ENCODE measurements at places on chromosomes 4 and X. TPM values are rescaled to one million over a fixed set of nuclear protein-coding genes. Genes with fewer than 3 reads are reported as not detected.

GRCh38 chrX:5730556-5730955, 498.1 kb downstream of the NLGN4X start:
- DNase-seq, result no peak

- peak; percentile 95 for DNase-seq
Measured at GRCh38 chr4:17142232-17142711, 243.8 kb upstream of the LDB2 start.

DNA sequence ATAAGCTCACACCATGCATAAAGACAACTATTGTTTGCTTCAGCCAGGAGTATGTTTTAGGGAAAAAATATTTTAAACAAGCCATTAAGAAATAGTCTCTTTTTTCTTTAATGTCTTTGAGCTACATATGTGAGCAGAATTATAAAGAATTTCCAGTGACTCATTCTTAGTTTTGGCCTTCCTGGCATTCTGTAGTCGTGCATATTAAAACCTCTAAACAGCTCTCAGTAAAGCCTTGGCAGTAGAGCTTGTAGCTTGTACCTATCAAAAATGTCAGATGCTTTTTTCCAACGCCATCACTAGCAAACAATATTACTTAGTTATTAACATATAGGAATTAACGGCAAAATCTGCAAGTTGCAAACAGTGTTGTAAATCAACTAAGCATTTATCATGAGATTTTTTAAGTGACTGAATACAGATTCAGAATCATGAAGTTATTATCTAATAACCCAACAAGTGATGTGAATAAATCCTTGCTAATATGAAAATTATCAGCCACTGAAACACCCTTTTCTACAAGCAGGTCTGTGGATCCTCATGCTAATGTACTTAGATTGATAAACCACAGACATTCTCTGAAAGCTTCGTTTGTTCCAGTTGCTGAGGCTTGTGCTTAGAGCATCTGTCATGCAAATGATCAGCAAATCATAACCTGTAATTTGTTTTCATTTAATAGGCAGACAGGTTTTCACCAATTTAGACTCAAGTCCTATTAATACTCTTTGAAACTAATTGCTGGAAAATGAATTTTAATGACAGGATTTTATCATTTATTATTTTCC, 412.0 kb upstream of the ATOH1 start:
- DNase-seq, result no peak

- no peak for DNase-seq
Measured at GRCh38 chr4:41189076-41189475, 25.3 kb downstream of the APBB2 start.

- DNase-seq, result no peak
Measured at GRCh38 chr4:154132406-154132805, 343.5 kb upstream of the SFRP2 start.

DNA sequence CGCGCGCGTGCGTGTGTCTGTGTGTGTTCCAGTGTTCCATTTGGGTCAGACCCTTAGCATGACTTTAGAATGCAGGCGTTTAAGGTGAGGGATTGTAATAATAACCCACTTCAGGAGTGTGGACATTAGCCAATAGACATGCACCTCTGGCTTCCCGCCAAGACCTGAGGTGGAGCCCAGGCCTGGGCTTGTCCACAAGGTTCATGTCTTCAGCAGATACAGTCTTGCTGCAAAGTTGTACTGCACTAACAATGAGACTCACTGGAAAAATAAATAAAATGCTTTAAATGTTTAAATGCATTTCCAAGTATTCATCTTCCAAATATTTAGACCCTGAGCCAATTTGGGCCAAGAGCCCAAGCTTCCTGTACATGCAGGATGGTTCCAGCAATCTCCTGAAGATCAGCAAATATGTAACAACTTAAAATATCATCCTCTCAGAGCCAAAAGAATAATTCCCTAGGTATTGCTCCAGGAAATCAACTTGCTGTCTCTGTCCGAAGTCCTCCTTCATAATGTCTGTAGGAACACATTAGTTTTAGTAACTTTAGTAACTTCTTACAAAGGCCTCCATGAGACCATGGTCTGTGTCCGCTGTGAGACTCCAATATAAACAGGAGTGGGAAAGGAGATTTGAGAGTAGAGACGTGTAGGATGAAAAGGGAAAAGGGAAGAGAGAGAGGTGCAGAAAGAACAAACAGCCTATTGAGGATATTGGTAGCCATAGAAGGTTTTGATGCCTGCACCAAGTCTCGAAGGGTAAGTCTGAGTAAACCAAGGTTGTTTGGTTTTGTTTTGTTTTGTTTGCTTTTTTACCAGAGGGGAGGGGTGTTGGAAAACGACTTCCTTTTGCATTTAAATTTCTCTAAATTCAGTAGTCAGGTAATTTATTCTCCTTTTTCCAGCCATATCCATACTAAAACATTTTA, 98.5 kb upstream of the KLF3 start:
- peak; percentile 11 for DNase-seq

DNA sequence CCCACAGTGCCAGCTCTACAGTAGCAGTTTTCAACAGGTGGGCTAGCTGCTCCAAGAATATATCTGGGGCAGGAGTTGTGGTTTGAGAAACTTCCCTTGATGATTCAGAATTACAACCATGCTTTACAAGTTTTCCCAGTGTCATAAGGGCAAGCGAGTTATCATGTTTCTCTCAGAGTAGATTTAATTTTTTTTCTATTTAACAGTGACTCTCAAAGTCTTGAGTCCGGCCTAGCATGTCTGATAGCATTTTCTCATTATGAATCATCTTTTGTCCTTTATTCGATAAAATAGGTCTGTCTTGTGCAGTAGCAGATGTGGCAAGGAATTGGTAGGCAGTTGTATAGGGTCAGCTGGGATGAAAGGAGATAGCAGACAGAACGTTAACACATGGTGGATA, 62.2 kb upstream of the SPANXD start:
- DNase-seq, result peak; percentile 5

GRCh38 chr4:163164591-163164990, 2.1 kb downstream of the NAF1 start:
- DNase-seq, result no peak

DNA sequence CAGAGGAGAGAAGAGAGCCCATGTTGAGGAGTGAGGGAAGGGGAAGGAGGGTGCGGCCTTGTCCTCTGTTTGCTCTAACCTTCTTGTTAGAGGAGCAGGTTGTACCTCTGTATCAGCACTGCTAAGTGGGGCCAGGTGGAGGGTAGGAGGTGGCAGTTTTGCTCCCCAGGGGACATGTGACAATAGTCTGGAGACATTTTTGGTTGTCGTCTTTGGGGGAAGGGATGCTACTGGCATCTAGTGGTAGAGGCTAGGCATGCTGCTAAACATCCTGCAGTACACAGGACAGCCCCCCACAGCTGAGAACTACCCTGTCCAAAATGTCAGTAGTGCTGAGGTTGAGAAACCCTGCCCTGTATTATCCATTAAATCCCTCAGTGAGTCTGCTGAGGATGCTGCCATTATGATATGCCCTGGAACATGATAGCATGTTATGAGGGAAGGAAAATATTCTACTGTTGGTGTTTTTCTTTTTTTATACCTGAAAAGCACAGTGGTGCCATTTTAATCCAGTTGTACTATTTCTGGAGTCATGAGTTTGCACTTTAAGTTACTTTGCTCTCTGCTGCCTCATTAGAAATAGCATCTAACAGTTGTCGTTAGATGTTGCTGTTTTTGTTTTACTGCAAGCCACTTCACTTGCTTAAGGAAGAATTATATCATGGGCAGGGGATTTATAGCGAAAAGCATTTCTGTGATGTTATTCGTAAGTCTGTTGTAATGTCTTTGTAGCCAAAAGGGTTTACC, 90.6 kb downstream of the LRP2BP start:
- peak; percentile 42 for DNase-seq

DNA sequence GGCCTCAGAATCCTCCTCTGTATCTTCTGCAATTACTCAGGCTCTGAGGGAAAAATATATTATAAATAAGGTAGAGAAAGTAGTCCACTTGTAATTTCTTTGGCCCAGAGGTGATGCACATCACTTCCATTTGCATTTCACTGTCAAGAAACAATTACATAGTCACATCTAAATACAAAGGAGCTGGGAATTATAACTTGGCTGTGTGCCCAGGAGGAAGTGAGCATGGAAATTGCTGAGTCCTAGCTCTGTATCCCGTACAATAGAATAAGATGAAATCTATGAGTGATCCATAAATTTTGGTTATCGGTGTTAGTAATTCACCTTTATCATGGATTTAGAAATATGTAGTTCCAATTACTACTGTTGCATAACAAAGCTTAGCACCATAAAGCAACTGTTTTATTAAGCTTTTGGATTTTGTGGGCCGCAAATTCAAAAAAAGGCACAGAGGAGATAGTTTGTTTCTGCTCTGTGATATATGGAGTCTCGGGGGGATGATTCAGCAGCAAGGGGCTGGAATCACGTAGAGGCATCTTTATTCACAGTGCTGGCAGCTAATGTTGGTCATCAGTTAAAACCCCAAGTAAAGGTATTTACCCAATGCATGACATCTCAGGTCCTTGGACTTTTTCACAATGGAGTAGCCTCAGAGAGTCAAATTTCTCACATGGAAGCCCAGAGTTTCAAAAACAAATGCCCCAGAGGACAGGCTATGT, 241.4 kb upstream of the GALNT7 start:
- no peak for DNase-seq

DNA sequence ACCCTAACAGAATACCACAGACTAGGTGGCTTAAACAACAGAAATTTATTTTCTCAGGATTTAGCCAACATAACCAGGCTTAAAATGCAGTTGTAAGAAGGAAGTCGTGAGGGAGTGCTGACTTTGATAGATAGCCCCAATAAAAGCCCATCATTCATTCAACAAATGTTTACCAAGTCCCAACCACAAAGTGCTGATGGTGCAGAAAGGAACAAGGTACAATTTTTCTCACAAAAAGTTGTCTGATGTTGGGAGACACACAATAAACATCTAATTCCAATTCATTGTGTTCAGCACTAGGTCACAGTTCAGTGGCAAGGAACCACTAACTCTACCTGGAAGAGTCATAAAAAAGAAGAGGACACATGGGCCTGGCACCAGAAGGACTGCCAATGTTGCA, 42.2 kb downstream of the AKAP4 start:
- no peak for DNase-seq

DNA sequence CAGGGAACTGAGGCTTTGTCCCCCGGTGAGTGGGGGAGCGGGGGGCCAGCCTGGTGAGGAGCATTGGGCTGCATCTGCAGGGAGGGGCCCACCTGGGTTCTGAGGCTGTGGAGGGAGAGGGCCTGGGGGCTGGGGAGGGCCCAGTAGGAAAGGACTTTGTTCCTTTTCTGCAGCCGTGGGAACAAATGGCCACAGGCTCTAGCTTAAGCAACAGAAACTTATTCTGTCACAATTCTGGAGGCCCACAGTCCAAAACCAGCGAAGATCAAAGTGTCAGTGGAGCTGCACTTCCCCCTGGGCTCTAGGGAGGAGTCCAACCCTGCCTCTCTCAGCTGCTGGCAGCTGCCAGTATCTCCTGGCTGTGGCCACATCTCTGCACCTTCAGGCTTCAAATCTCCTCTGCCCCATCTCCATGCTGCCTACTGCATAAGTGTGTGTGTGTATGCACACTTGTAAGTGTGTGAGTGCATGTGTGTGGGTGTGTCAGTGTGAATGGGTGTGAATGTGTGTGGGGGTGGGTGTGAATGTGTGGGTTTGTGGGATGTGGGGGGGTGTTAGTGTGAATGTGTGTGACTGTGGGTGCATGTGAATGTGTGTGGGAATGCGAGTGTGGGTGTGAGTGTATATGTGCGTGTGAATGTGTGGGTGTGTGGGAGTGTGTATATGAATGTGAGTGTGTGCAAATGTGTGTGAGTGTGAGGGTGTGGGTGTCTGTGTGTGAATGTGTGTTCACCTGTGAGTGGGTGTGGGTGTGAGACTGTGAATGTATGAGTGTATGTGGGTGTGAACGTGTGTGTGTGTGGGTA, 204.5 kb upstream of the PSAPL1 start:
- no peak for DNase-seq

DNA sequence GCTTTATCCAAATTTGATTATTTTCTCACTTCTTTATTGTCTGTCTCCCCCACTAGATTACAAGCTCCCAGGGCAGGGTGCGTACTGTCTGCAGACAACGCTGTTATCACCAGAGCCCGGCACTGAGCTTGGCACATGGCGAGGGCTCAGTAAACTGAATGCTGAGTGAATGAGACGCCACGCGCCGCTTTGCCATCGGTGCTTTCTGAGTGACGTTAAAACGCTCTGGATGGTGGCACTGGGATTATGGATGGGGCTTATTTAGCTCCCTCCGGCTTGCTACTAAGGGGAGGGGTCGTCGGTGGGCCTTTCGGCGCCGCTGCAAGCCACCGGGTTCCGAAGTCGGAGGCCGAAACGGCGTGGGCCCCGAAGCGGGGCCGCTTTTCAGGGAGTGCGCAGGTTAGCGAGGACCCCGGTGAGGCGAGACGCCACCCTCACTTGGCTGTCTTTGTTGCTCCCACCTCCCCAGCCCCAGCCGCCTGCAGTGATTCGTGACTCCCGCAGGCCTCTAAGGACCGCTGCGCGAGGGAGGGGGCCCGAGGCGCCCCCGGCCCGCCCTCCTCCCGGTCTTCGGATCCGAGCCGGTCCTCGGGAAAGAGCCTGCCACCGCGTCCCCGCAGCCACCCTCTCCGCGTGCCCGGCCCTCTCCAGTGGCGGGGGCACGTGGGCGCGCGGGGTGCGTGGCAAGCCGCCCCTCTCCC, 569 bp upstream of the FHL1 start:
- DNase-seq, result no peak

Gene CT45A6
- total RNA-seq, result not detected

Gene IL13RA2
- 5.3 TPM for total RNA-seq

GRCh38 chrX:21744060-21744459, 13.9 kb downstream of the SMPX start:
- DNase-seq, result no peak

GRCh38 chr4:32189130-32189529, 1469.0 kb downstream of the PCDH7 start:
- DNase-seq, result no peak

DNA sequence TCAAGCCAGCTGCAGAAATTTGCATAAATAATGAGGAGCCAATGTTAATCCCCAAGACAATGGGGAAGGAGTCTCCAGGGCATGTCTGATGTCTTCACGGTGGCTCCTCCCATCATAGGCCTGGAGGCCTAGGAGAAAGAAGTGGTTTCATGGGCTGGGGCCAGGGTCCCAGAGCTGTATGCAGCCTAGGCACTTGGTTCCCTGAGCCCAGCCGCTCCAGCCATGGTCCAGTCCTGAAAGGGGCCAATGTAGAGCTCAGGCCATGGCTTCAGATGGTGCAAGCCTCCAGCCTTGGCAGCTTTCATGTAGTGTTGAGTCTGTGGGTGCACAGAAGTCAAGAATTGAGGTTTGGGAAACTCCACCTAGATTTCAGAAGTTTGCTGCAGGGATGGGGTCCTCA, 628.2 kb upstream of the GRIA3 start:
- no peak for DNase-seq

- no peak for DNase-seq
Measured at GRCh38 chr4:101306225-101306624, 41.1 kb downstream of the PPP3CA start.

GRCh38 chrX:130645955-130646583, 244.3 kb downstream of the RBMX2 start:
- no peak for DNase-seq

Gene RAP1GDS1
- total RNA-seq, result 86.8 TPM
